ENCODE measurements at places on chromosomes 7 and 10.

DNA sequence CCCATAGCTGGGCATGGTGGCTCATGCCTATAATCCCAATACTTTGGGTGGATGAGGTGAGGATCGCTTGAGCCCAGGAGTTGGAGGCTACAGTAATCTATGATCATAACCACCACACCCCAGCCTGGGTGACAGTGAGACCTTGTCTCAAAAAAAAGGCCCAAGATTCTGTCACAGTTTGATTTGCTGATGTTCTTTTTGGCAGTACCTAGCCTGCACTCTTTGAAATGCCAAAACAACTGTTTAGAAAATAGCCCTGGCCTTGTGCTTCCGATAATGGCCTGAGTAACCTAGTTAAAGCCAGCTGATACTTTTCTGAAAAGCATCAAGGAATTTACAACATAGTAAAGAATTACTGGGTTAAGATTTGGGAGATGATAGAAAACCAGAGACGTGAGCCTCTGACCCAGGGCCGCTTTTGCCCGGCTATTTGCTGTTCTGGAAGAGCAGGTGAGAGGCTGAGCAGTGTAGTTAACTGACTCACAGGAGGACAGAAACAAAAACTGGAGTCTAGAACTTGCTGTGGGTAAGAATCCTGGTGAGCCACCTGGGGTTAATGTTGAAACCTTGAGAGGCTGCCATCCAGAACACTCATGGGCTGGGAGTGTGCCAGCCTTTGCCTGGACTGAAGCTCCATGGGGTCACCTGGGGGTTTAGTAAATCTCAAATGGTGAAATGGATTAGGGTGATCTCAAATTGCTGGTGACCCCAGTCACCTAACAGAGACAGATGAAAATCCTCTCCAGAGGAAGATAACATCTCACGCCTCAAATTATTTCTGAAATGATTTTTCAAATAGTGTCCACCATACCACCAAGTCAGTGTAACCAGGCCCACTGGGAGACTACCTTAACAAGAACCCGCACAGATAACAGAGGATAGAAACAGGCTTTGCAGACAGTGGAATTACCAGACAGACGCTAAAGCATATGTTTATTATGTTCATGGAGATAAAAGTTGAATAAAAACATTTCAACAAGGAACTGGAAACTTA, 51.8 kb downstream of the GALNT11 start:
- peak; percentile 6 for DNase-seq

GRCh38 chr7:157805713-157806112, 468.9 kb downstream of the DNAJB6 start:
- no peak for DNase-seq

DNA sequence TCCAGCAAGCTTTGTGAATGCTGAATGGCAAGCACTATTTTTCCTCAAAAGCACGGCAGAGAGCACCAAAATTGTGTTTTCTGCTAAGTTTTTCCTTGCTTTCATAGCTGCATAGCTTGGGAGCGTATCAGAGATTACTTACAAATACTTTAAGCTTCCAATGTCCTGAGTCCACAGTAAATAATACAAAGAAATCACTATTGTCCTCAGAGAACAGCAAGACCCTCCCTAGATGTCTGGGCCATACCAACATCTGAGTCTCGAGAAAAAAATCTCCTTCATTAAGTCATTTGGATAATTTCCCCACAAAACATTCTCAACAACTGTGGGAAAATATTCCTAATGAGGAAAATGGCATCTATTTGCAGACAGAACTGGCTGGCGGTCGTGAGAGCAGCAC, 41.7 kb downstream of the SGMS1 start:
- DNase-seq, result peak; percentile 39

DNA sequence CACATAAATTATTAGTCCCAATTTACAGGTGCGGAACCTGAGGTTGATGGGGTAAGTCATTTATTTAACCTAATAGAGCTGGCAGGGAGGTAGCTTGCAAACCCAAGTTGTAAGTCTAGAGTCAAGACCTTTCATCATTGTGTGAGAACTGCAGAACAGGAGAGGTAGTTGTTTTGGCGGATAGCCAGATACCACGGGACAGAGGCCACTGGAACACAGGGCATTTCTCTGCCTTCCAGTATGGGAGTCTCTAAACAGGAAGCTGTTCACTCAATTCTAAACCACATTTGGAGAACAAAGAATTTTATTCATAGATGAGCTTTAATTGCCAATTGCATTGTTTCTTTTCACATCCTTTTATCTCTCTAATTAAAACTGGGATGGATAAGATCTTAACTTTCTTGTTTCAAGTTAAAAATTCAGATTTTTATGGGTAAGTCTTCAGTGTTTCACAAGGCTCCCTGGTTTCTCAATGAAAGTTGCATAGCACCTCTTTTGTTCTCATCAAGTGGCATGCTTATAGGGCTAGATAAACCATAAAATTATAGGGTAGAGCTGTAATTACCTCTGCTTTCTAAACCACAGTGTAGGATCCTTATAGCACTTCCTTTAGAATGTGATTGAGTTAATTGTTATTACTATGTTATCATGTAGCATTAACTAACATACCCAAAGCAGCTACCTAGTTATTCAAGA, 489.0 kb downstream of the GATA3 start:
- DNase-seq, result no peak

DNA sequence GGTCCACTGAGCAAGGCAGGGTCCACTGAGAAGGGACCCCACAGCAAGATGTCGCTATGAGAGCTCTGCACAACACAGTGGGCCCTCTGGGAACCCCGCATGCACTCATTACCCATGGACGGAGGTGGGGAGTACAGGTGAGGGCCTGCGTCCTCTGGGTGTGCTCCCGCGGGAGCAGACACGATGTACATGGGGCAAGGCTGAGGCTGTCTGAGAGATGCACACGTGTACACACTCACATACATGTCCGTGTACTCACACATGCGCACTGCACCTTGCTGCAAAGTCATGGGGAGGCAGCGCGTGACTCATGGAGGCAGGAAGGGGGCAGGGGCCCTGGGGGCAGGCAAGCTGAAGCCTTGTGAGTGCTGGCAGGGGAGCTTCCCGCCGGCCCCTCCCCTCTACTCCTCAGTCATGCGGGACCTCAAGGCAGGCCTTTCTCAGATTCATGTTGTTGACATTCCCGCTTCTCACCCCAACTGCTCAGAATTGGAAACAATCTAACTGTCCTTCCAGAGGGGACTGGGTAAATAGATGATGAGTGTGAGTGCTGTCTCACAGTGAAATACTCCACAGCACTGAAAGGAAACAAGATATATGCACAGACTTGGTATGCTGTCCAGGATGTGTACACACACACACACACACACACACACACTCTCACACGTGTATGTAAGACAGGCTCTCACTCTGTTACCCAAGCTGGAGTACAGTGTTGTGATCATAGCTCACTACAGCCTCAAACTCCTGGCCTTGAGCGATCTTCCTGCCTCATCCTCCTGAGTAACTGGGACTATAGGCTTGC, 40.0 kb downstream of the GOLGA7B start:
- DNase-seq, result peak; percentile 63

- DNase-seq, result no peak
These were observed 88.4 kb downstream of the DNAJB6 start for GRCh38 chr7:157425137-157425731.

GRCh38 chr10:103680869-103681236, 174.5 kb downstream of the SH3PXD2A start:
- no peak for DNase-seq

DNA sequence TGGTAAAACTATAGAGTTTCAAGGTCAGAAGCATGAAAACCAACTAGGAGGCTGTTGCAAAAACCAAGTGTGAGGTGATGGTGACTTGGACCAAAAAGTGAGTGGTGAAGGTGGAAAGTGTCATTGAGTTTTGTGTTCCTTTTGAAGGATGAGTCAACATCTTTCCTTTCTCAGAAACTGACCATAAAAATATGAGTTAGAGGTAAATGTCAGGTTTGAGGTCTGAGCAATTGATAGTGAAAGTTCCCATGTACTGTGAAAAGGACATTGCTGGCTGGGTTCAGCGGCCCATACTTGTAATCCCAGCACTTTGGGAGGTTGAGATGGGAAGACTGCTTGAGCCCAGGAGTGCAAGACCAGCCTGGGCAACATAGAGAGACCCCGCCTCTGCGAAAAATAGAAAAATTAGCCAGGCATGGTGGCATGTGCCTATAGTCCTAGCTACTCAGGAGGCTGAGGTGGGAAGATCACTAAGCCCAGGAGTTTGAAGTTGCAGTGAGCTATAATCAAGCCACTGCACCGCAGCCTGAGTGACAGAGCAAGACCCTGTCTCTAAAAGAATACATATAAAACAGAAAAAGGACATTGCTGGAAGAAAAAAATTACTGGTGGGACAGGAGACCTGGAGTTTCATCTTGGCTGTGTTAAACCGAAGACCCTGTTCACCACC, 89.3 kb upstream of the ARID5B start:
- DNase-seq, result no peak
